ENCODE measurements at places on chromosomes 4 and X. TPM values are rescaled to one million over a fixed set of nuclear protein-coding genes. Genes with fewer than 3 reads are reported as not detected.

GRCh38 chr4:101621120-101621519, 169.4 kb upstream of the BANK1 start:
- DNase-seq: peak; percentile 8
- peaks cover 7% of the 10 kb centered on the region for H3K4me1 ChIP-seq
- H3K4me3 ChIP-seq: no peak overlapping the region
- no peaks in the 10 kb centered on the region for H3K27me3 ChIP-seq
- H3K36me3 ChIP-seq: no peaks in the 10 kb centered on the region

- peaks cover 32% of the 10 kb centered on the region for H3K27me3 ChIP-seq
- peak; percentile 53 for DNase-seq
- H3K36me3 ChIP-seq: no peaks in the 10 kb centered on the region
- H3K4me3 ChIP-seq: no peak overlapping the region
Observed at GRCh38 chrX:102934624-102935023, 2.4 kb upstream of the RAB40AL start.

DNA sequence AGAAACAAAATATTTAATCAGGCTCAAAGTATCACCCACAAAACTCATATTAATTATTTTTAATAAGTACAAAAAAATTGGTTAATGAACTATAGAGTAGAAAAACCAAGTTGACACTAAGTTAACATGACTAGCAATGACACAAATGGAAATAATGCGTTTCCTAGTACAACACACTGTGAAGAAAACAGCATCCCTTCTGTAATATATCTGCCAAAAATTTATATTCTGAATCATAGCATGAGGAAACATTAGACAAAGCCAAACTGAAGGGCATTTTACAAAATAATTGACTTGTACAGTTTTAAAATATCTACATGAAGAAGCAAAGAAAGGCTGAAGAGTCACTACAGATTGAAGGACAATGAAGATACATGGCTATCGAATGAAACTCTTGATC, 477.6 kb upstream of the INTU start:
- no peak overlapping the region for H3K27ac ChIP-seq
- no peaks in the 10 kb centered on the region for H3K36me3 ChIP-seq
- no peak overlapping the region for H3K4me3 ChIP-seq
- no peaks in the 10 kb centered on the region for H3K27me3 ChIP-seq

GRCh38 chr4:14853176-14853943, 148.9 kb upstream of the CPEB2 start:
- H3K27me3 ChIP-seq: no peaks in the 10 kb centered on the region
- H3K4me1 ChIP-seq: peaks cover 34% of the 10 kb centered on the region
- no peaks in the 10 kb centered on the region for H3K36me3 ChIP-seq
- peak; percentile 64 for DNase-seq

The DLG3 gene
- 20.1 TPM for total RNA-seq

The SNCA gene
- 34.8 TPM for total RNA-seq
